Hepatocyte (in vitro differentiated cells): ENCODE measurements at places on chromosomes 16 and 17. TPM values are rescaled to one million over a fixed set of nuclear protein-coding genes. Genes with fewer than 3 reads are reported as not detected.

DNA sequence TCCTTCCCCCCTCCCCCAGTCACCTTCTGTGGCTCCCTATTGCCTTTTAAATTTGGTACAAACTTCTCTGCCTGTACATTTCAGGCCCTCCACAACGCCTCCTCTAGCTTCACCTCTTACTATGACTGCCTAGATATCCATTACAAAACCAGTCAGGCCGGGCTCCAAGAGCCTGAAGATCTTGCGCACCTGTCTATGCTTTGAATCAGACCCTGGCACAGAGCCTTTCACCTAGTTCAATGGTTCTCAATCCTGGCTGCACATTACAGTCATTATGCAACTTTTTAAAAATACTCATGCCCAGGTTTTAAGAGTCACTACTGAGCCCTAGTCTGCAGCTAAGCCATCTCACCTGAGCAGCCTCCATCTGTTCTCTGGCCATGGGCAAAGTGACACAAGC lies 1.6 kb upstream of the GAS7 start:
- no peak overlapping the region for H3K27ac ChIP-seq
- no peak overlapping the region for H3K4me3 ChIP-seq
- H3K27me3 ChIP-seq: peaks cover 4% of the 10 kb centered on the region
- no peaks in the 10 kb centered on the region for H3K36me3 ChIP-seq

CDH1 gene
- total RNA-seq: 190 and 193 TPM in 2 replicates

ASB16 gene
- total RNA-seq: 0.23 TPM in 1 of 2 replicates, not detected in the other

- H3K4me3 ChIP-seq: no peak overlapping the region
- DNase-seq: no peak
- H3K36me3 ChIP-seq: no peaks in the 10 kb centered on the region
- H3K4me1 ChIP-seq: no peaks in the 10 kb centered on the region
- peak overlapping the region; percentile 15 for H3K27ac ChIP-seq
Measured at GRCh38 chr17:64632606-64633005, 29.5 kb downstream of the SMURF2 start.

AIPL1 gene
- not detected in 2 replicates for total RNA-seq

DNA sequence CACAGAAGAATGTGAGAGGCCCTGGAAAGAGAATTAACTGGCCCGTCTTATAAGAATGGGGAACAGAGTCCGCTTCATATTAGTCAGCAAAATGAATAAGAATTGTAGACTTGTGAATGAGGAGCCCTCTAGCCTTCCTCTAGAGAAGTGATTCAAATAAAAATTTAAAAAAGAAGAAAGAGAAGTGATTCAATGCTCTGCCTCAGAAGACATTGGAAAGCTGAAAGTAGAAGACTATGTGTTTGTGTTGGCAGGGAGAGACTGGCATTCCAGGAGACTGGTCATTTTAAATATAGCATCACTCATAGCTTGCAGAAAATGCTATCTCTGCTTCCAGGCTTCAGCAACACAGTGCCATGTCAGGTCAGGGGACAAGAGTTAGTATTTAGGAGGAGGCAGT lies 190.6 kb upstream of the HS3ST3A1 start:
- DNase-seq: no peak
- no peak overlapping the region for H3K27ac ChIP-seq
- H3K27me3 ChIP-seq: no peaks in the 10 kb centered on the region
- no peak overlapping the region for H3K4me3 ChIP-seq
- H3K36me3 ChIP-seq: no peaks in the 10 kb centered on the region
